GM12878 (cell line): ENCODE measurements at places on chromosomes 5 and 9. TPM values are rescaled to one million over a fixed set of nuclear protein-coding genes. Genes with fewer than 3 reads are reported as not detected.

GRCh38 chr9:92479346-92479745 is 3.0 kb downstream of the ASPN start:
- peaks cover 9% of the 10 kb centered on the region for H3K4me1 ChIP-seq
- H3K27ac ChIP-seq = no peak overlapping the region
- H3K4me3 ChIP-seq = no peak overlapping the region
- DNase-seq = no peak
- H3K36me3 ChIP-seq = no peaks in the 10 kb centered on the region

DNA sequence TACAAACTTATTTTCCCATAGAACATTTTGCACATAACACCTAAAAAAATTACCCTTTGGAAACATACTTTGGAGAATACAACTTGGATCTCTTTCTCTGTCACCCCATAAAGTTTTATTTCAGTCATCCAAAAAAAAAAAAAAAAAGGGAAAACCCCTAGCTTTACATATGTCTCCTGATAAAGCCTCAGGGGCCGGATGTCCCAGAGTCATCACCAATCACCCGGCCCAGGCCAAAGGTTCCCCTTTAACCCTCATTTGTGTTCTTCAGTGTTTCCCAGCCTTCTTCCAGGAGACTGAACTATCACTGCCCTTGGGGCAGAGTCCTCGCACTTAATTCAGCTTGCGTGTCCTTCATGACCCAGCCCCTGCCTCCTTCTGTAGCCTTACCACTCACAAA is 28.8 kb downstream of the ANXA6 start:
- no peaks in the 10 kb centered on the region for H3K27me3 ChIP-seq
- DNase-seq = no peak
- H3K4me1 ChIP-seq = peaks cover 73% of the 10 kb centered on the region
- peak overlapping the region; percentile 11 for H3K27ac ChIP-seq
- H3K4me3 ChIP-seq = no peak overlapping the region

GRCh38 chr5:7849681-7850394 is 1.1 kb downstream of the CFAP90 start:
- peaks cover 6% of the 10 kb centered on the region; the same call in 1 of the 2 replicates for H3K27me3 ChIP-seq
- no peaks in the 10 kb centered on the region for H3K36me3 ChIP-seq
- no peak for DNase-seq
- H3K4me1 ChIP-seq = no peaks in the 10 kb centered on the region

The EGFL7 gene
- 0.46 and 0.64 TPM in 2 replicates for total RNA-seq

The PTPRD gene
- 0.05 TPM in 2 replicates for total RNA-seq

- H3K27me3 ChIP-seq = no peaks in the 10 kb centered on the region
- H3K4me3 ChIP-seq = no peak overlapping the region
- peaks cover 6% of the 10 kb centered on the region; the same call in 1 of the 2 replicates for H3K36me3 ChIP-seq
- no peak overlapping the region for H3K27ac ChIP-seq
- no peak for DNase-seq
- H3K4me1 ChIP-seq = peaks cover 29% of the 10 kb centered on the region
These were observed 8.6 kb downstream of the SUSD3 start for GRCh38 chr9:93066978-93067603.

GRCh38 chr5:14572836-14573235 is 8.8 kb upstream of the OTULINL start:
- H3K4me3 ChIP-seq = no peak overlapping the region
- H3K27me3 ChIP-seq = no peaks in the 10 kb centered on the region
- H3K4me1 ChIP-seq = no peaks in the 10 kb centered on the region
- no peak overlapping the region for H3K27ac ChIP-seq

- no peaks in the 10 kb centered on the region for H3K27me3 ChIP-seq
- H3K27ac ChIP-seq = peak overlapping the region; percentile 61; the same call in 1 of the 2 replicates
- H3K4me3 ChIP-seq = peak overlapping the region; percentile 50
- no peaks in the 10 kb centered on the region for H3K36me3 ChIP-seq
- H3K4me1 ChIP-seq = peaks cover 29% of the 10 kb centered on the region
- peak; percentile 96 for DNase-seq
These were observed 17.1 kb downstream of the F2R start for GRCh38 chr5:76733049-76733417.

GRCh38 chr5:170638454-170639220 is 134.8 kb downstream of the KCNIP1 start:
- no peaks in the 10 kb centered on the region for H3K36me3 ChIP-seq
- no peak for DNase-seq
- no peaks in the 10 kb centered on the region for H3K4me1 ChIP-seq
- H3K27ac ChIP-seq = no peak overlapping the region
- peaks cover 5% of the 10 kb centered on the region for H3K27me3 ChIP-seq
- H3K4me3 ChIP-seq = no peak overlapping the region

DNA sequence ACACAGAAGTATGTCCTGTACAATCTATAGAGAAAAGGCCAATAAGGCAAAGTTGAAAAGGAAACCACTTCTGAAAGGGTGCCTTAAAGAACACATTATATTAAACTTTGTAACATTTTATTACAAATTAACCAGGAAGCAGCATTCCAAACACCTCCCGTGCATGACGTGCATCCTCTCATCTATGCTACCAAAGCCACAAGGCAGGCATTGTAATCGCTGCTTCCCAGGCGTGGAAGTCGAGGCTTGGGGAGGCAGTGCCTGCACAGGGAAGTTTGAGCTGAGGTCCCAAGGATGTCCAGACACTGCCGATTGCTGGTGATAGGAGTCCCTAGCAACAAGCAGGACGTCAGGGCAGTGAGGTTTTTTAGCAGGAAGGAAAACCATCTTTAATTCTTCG is 44.3 kb upstream of the BARHL1 start:
- no peak overlapping the region for H3K4me3 ChIP-seq
- peaks cover 3% of the 10 kb centered on the region; the same call in 1 of the 2 replicates for H3K27me3 ChIP-seq
